Stimulated activated effector memory CD8-positive, alpha-beta T cell treated with anti-CD3 and anti-CD28 coated beads, Interleukin-12 subunit alpha, Interleukin-12 subunit beta, amount 100 ng/mL, for 72 hours (primary cell): ENCODE measurements at places on chromosomes 12 and 14.

- DNase-seq = peak; percentile 62
These were observed 163.4 kb downstream of the SAMD4A start for GRCh38 chr14:54730156-54730961.

GRCh38 chr12:68851592-68852306, 43.8 kb downstream of the MDM2 start:
- no peak for DNase-seq

- DNase-seq = no peak
These were observed 1.3 kb downstream of the VASH1 start for GRCh38 chr14:76762411-76763095.

DNA sequence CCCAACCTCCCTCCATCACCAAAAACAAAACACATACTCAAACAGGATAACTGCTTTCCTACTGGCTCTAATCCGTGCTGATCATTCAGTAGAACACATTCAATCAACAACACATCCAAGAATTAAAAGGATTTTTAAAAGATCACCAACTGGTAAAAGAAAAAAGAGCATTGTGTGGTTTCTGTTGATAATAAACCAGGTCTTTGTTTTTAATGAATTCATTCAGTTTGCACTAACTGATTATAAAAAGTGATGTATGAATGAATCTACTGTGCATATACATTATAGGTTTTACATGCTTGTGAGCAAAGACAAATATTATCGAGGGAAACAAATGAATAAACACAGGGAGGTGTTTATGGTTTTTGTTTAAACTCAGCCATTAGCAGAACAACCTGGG, 55.1 kb downstream of the CIT start:
- DNase-seq = no peak

GRCh38 chr14:100007254-100007653, 58.0 kb upstream of the EVL start:
- no peak for DNase-seq

- no peak for DNase-seq
These were observed 1.0 kb downstream of the GMFB start for GRCh38 chr14:54487771-54488170.
